ENCODE measurements at places on chromosomes 11 and 22.

DNA sequence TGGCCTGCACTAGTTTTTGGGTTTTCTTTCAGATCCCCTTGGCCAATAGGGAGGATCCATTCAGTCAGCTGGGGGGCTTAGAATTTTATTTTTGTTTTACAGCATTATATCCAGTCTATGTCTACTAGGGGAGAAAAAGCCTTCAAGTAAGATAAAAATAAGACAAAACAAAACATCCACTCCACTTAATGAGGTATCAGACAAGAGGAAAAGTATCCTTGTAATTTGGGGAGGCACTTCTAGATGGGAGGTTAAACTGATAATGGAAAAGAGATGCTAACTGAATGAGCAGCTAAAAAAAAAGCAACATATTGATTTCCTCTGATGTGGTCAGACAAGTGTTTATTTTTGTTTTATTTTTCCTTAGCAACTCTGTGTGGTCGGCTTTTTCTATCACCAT is 278.0 kb upstream of the ANO3 start:
- no peak for DNase-seq

DNA sequence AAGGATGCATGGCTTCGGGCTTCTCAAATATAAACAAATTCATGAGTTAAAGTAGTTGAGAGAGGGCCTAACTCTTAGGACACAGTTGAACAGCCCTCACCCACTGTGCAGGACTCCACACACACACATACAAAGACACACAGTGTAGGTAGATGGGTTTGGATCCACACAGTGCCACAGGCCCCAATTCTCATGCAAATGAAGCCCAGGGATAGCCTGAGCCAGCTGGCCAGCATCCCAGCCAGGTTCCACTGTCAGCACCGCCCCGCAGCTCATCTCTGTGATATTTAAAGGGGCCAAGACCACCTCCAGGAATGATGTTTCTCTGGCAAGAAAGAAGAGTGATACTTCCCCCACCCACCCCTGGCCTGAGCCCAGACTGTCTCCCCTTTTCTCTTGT is 11.7 kb downstream of the SLC35C1 start:
- DNase-seq = no peak

DNA sequence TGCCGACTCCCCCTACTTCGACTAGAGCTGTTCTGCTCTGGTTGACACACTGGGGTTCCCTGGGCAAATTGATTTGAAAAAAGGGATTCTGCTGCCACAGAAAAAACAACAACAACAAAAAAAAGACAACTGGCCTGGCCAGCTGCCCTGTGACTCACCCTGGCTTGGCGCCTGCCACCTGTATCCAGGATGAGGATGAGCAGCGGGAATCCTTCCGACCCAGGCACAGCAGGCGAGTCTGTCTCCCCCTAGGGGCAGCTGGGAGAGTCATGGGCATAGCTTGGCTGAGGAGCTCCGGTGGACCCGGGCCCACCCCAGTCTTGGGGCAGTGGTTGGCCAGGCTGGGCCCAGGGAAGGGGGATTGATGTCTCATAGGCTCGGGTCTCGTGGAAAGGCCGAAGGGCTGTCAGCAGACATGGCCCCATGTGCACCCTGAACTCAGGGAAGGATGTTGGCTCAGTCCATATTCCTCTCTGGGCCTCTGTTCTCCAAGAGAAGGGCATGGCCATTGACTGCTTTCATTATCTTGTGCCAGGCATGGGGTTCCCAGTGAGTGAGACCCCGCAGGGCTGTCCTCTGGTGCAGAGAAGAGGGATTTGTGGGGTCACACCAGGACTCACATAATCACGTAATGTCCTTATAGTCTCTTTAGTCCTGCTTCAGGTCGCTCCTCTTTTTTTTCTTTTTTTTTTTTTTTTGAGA is 10.4 kb upstream of the SUN2 start:
- DNase-seq = peak; percentile 76

- DNase-seq = no peak
Measured at GRCh38 chr11:130214861-130215530, 55.4 kb downstream of the ST14 start.

DNA sequence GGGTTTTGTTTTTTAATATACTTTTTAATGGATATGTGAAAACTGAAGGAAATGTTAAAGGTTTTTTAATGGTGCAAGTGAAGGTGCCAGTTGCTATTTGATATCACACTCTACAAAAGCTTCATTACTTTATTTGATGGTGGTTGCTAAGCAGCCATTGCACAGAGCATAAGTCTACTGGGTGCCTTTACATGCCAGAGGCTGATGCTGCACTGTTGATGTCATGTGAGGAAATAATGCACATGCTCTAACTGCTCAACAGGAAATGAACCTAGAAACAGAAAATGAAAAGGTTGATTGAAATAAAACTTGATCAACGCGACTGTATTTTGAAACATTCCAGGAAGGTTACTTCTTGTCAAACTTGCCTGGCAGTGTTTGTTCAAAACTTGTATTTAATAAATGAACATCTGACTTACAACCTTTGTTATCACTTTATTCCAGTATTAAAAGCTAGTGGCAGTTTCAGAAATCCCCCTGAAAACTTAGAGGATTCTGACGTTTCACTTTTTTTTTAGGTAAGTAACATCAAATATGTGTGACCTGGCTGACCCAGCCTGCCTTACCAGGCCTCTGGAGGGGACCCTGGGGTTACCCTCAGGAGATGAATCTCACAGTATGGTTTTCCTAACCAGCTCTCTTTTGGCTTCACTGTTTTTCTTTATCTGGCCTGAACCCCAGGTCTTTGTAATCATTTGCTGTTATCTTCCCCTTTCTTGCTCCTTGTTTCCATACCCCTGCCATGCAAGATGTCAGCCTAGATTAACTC is 2.4 kb upstream of the ATP5MG start:
- no peak for DNase-seq

- peak; percentile 39 for DNase-seq
Measured at GRCh38 chr11:88508759-88509581, 171.4 kb upstream of the CTSC start.

- no peak for DNase-seq
Measured at GRCh38 chr22:43481568-43482317, 69.9 kb downstream of the MPPED1 start.

DNA sequence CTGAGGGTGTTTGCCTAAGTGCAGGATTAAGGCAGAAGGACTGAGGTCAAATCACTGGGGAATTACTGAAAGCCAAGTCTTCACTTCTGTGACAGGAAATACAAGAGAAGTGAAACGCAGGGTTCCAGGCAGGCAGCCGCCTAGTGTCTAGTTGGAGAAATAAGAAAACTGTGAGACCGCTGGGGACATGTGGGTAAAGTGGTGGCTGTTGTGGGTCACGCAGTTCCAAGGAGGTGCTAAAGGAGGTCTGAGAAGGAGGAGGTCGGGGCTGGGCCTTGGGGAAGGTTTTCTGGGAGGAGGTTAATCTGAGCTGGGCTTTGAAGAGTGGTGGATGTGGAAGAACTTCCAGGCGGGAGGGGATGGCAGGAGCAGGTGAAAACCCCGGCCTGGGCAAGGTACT is 11.2 kb downstream of the MCM5 start:
- DNase-seq = no peak

DNA sequence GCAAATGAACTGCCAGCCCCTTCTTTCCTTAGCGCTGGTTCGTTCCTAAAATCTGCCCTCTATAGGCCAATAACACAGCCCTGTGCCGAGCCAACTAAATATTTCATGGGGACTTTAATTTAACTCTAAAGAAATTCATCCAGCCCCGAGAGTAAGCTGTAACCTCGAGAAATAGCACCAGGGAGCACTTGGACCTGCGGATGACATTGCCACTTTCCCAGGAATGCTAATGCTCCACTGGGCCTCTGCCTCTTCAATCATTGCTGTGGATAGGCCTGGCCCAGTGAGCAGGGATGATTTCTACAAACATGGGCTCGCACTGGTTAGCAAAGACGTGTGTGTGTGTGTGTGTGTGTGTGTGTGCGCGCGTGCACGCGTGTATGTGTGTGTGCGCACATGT is 95.3 kb upstream of the TBCEL start:
- DNase-seq = no peak

- DNase-seq = no peak
Measured at GRCh38 chr11:103210543-103210942, 101.3 kb downstream of the DYNC2H1 start.

GRCh38 chr11:33552756-33553155 is 147.9 kb downstream of the C11orf91 start:
- no peak for DNase-seq

DNA sequence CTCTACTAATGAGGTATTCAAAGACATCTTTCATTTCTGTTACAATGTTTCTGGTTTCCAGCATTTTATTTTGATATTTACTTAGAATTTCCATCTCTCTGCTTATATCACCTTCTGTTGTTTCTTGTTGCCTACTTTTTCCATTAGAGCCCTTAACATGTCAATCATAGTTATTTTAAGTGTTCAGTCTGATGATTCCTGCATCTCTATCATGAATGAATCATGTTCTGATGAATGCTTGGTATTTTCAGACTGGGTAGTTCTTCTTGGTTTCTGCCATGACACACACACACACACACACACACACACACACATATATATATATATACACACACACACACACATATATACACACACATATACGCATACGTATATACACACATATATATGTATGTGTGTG is 486.4 kb upstream of the ISX start:
- DNase-seq = no peak

DNA sequence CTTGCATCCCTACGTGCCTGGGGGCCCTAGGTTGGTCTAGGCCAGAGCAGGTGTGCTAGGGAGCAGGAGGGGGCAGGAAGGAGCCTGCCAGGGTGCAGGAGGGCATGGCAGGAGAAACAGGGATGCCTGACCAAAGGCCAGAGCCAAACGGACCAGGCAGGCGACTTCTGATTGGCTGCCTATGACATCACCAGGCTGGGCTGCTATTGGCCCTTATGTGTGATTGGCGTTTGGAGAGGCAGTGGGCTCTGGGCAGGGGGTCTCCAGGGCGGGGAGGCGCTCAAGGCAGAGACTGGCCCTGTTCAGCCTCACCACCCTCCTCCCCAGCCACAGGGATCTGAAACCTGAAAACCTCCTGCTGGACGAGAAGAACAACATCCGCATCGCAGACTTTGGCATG is 44.4 kb downstream of the MOB2 start:
- DNase-seq = no peak

DNA sequence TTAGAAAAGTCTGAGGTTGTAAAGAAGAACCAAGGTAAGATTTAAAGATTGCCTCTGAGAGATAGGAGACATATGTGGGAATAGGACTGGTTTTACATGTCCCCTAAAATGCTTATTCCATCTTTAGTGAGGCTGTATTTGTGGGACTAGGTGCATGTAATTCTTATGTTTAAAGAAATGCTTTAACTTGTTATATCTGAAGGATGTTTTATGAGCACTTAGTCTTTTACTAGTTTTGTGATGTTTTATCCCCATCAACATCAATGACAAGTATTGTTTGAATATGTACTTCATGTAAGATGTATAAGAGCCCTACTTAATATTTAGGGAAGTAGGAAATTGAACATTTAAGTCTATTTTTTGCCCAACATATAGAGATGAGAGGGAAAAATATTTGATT is 24.7 kb downstream of the GRAMD1B start:
- DNase-seq = no peak

GRCh38 chr11:11039208-11039965 is 181.5 kb upstream of the ZBED5 start:
- DNase-seq = no peak

DNA sequence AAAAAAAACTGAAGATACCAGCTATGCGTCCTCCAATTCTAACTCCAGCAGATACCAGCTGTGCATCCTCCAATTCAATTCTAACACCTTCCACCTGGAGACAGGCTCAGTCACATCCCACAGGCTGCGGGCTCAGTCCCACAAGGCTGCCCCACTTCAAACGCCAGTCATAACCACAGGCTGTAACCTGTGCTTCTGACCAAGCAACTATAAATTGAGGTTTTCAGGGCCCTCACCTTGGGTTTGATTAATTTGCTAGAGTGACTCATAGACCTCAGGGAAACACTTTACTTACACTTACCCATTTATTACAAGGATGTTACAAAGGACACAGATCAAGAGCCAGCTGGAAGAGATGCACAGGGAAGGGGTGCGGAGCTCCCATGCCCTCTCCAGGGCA is 32.4 kb upstream of the MSANTD2 start:
- DNase-seq = no peak

DNA sequence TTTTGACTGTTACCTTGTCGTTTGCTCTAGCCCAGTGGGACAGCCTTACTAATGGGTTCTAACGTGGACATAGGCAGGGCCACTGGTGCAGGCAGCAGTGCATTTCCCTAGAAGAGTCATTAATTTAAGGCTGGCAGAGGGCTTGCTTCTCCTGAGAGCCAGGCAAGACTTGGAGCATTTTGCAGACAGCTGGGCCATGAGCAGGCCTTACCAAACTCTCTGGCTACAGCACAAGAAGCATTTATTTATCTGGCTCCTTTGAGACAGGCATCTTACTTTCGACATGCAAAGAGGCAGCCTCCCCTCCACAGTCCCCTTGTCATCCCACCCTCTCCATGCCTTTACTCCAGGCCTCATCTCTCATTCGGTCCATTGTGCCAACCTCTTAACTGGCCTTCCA is 139.9 kb downstream of the CSNK2A3 start:
- no peak for DNase-seq

GRCh38 chr22:37817705-37818408 is 5.3 kb upstream of the GALR3 start:
- DNase-seq = peak; percentile 94

DNA sequence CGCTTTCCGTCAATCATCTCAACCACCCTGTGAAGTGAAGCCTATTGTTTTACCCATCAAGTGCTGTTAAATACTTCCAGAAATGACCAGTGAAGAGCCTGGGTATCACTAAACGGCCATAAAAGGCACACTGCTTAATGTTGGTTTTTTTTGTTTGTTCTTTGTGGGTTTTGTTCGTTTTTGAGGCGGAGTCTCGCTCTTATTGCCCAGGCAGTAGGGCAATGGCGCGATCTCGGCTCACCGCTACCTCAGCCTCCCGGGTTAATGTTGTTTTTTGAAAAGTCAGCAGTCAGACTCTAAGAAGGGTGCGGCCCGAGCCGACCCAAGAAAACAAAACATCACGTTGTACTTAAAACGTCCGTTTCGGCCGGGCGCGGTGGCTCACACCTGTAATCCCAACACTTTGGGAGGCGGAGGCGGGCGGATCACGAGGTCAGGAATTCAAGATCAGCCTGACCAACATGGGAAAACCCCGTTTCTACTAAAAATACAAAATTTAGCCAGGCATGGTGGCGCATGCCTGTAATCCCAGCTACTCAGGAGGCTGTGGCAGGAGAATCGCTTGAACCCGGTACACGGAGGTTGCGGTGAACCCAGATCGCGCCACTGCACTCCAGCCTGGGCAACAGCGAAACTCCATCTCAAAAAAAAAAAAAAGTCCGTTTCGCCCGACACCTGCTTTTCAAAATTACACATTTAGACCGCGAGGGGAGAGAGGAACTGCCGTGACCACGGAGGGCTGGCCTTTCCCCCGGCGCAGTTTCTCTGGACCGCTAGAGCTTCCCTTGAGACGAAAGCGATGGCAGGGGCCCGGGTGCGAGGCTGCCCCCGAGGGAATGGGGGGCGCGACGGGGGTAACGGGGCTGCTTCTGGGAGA is 714 bp downstream of the CD59 start:
- peak; percentile 52 for DNase-seq

DNA sequence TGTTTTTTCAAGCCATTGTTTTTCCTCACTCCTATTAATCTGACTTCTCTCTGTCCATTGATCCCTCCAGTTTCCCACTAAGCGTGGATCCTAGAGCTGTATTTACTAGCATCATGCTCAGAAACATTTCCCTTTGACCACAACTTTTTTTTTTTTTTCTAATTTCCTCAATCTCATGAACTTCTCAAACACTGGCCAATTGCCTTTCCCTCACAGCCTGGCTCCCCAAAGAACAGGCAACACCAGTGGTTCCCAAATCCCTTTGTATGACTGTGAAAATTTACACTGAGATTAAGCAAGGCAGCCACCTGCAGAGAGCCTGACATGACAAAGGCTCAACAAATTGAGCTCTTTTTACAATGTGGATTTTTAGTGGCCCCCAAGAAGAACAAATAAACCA is 1.4 kb upstream of the TPP1 start:
- no peak for DNase-seq

Data from right cardiac atrium (tissue), 5 donors.